ENCODE measurements at places on chromosomes 16 and 17.

DNA sequence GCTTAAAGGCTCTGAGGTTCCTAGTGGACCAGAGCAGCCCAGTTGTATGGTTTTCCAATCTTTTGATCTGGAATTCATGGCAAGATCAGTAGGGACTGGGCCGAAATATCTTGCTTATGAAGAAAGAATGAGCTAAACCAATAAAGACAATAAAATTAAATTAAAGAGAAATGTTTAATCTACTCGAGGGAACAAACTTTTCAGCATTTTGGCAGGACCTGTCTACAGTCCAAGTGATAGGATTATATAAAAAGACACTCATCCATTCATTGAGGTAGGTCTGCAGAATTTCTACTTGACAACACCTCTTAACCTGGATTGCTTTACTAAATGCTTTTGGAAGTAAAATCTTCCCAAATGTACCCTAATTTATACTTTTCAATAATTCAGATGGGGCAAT is 113.6 kb downstream of the AXIN2 start:
- no peak for DNase-seq

DNA sequence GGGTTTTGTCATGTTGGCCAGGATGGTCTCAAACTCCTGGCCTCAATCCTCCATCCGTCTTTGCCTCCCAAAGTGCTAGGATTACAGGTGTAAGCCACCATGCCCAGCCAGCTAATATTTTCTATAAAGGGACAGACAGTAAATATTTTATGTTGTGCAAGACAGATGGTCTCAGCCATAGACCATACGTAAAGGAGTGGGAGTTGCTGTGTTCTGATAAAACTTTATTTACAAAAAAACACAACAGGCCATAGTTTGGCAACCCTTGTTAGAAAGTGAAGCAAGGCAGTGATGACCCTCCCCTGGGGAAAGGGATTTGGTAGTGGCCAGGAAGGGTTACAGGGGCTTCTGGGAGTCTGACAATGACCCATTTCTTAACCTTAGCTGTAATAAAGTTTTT is 119.7 kb downstream of the GSG1L start:
- no peak for DNase-seq

GRCh38 chr16:55494994-55495421 is 13.9 kb upstream of the LPCAT2 start:
- no peak for DNase-seq

DNA sequence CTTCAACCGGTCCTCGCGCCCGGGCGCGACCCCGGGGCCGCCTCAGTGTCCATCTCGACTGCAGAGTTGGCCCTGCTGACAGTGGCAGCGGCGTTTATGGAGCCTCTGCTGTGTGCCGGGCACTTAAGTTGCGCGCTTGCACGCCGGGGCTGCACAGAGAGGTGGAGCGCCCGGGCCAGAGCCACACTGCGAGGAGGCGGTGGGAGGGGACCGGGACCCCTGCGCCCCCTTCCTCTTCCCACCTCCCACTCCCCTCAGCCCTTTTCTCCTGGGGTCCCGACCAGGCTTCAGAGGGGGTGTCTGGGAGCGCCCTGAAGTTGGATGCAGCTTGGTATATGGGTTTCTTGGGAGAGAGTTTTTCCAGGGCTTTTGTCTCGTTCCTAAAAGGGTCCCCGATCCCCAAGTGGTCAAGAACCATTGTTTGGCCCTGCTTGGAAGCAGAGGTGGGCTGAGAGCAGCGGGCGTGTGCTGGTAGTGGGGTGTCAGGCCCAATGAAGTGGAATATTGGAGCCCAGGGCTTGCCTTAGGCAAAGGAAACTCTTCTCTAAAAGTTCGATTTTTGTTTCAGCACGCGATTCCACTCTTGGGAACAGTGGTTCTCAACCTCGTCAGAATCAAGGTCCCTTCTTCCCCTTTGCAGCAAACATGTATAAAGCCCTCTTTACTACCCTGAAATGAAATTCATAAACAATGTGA is 605 bp downstream of the MRTFB start:
- no peak for DNase-seq

- no peak for DNase-seq
Measured at GRCh38 chr16:8572919-8573724, 17.2 kb downstream of the TMEM114 start.

GRCh38 chr17:58669853-58670252 is 22.0 kb downstream of the TEX14 start:
- no peak for DNase-seq

GRCh38 chr17:13736916-13737315 is 135.2 kb upstream of the HS3ST3A1 start:
- no peak for DNase-seq

- no peak for DNase-seq
Measured at GRCh38 chr17:81608605-81609004, 28.3 kb downstream of the NPLOC4 start.

DNA sequence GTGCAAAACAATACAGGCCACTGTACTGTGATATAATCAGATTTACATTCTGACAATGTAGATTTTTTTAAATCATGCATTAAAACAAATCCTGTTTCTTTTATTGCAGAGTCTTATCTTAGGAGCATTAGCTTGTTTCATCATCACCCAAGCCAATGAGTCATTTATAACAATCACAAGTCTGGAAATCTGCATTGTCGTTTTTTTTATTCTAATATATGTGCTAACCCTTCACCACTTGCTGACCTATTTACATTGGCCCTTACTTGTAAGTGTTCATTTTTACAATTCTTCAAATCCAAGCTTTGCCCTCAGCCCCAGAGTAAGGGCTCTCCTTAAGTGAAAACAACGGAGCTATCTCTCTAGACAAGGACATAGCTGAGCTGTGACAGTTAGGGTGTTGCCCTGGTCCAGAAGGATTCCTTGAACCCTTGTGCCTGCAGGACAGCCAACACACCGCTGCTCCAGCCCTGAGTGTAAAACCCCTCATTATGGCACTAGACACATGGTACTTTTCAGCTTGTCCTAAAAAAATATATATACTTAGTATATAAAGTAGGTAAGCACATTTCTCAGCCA is 3.7 kb downstream of the CMTM1 start:
- no peak for DNase-seq

DNA sequence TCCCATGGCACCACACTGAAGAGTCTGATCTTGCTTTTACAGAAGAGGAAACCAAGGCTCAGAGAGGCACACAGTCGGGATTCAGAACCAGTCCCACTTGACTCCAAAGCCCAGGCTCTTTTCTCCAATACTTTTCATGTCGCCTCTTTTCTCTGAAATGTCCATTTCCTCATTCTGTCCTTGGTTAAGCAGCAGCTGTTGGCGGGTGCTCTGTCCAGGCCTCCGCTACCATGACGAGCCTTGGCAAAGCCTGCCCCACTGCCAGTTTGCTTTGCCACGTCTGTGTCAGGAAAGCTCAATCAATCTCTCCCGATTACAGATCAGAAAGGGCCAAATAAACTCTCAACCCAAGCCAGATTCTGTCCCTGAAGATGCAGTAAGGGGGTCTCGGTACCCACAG is 9.1 kb upstream of the CEP295NL start:
- no peak for DNase-seq

- DNase-seq = no peak
Measured at GRCh38 chr16:66536525-66536924, 13.4 kb downstream of the TK2 start.

GRCh38 chr17:15456972-15457722 is 10.3 kb downstream of the CDRT4 start:
- no peak for DNase-seq

GRCh38 chr17:61522088-61522487 is 68.9 kb downstream of the NACA2 start:
- DNase-seq = no peak

GRCh38 chr17:63916566-63917185 is 2.0 kb downstream of the GH1 start:
- no peak for DNase-seq

- DNase-seq = no peak
Measured at GRCh38 chr16:3485821-3486505, 9.3 kb downstream of the C16orf90 start.

DNA sequence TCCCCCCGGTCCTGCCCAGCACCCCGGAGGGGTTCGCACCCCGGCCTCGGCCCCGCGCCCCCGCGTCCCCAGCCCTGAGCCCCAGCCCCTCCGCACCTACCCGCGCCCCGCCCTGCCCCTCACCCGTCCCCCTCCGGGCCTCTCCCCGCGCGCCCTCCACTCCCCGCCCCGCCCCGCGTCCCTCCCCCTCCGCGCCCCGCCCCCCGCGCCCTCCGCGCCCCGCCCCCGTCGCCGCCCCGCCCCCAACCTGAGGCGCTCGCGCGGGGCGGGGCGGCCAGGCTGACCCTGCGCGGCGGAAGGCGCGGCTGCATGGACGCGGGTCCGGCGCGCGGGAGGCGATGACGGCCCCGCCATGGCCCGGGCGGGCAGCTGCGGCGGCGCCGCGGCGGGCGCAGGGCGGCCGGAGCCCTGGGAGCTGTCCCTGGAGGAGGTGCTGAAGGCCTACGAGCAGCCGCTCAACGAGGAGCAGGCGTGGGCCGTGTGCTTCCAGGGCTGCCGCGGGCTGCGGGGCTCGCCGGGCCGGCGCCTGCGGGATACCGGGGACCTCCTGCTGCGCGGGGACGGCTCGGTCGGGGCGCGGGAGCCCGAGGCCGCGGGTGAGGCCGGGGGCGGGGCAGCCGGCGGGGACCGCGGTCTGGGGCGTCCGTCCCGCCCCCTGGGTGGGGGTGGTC is at the start of gene SPIRE2:
SPIRE2 (plus strand) TSS at position 277 of the 671 bp plus-strand sequence; CDS start at position 353, 76 bp downstream.
- DNase-seq = peak; percentile 47

DNA sequence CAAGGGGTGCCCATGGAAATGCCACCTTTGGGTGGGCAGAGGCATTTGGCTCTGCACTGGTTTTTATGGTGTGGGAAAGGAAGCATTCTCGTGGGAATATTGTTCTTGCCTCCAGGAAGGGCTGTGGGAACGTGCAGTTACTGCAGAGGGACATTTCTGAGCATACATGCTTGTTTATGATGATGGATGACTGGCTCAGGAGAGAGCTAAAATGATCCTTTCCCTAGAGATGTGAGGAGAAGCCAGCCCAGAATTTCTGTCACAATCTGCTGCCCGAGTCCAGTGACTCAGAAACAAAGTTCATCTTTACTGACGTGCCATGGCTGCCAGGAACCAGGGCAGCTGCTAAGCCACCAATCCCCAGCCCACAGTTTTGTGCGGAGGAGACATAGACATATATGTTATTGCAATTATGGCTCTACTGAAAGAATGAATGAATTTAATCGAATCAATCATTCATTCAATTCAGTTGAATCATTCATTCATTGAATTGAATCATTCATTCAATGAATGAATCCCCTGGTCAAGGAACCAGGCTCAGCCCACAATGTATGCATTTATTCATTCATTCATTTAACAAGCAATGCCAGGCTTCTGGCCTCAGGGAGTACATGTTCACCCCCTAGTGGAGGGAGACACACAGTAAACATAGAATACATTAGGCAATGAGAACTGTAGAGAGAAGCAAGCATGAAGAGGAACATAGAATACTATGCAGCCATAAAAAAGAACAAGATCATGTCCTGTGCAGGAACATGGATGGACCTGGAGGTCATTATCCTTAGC is 414.4 kb upstream of the HSBP1 start:
- no peak for DNase-seq

DNA sequence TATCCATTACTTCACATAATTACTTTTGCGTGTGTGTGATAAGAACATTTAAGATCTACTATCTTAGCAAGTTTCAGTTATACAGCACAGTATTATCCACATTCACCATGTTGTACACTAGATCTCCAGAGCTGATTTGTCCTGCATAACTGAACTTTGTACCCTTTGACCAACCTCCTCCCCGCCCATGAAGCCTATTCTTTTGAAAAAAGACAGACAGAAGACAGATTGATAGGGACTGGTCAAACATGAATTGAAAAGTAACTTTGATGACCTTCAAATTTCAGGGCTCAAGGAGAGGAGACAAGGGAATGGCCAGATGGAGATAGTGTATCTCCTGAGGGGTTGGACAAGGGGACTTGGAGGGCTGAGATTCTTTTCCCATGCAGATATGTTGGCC is 96.3 kb downstream of the CMC2 start:
- DNase-seq = no peak

GRCh38 chr16:4052096-4052495 is 64.1 kb downstream of the ADCY9 start:
- DNase-seq = no peak

- DNase-seq = peak; percentile 70
Measured at GRCh38 chr16:27405546-27406451, 3.8 kb downstream of the IL21R start.

DNA sequence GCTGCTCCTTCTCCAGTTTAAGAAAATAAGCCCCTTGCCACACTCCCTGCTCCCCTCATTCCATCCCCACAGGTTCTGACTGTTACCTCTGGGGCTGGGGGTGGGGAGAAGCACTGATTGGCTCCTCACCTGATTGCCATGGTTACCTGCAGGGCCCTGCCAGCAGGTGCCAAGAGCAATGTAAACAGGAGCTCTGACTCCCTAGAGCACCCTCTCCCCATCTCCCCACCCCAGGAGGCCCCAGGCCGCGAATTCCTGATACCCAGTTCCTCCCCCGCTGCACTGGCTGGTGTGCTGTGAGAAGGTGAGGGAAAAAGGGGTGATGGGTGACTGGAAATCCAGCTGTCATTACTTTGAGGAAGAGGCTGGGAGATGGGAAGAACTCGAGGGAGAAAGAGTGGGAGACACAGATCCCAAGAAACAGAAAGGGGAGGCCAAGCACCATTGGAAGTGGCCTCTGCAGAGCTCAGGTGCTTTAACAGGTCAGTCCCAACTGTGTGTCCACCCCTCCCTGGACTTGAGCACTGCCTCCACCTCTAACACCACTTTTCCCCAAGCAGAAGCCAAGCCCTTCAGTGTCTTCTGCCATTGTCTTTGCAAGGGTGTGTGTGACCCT is 4.5 kb downstream of the PCGF2 start:
- no peak for DNase-seq

DNA sequence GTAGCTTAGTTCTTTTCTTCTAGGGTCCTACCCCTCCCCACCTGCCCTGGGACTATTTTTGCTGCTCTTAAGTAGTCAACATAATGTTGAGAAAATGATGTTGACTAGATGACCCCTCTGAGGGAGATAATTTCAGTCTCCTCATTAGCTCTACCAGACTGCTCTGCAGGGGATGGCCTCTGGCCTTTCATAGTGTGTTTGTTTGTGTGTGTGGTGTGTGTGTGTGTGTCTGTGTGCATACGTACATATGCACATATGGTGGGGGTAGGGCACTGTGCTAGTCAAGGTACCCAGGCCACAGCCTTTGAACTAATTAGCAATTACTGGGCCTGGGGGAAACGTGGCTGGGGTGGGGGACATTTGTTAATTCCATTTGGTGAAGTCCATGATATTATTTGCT is 254.0 kb downstream of the SHISA9 start:
- DNase-seq = no peak

GRCh38 chr16:64615630-64616280 is 506.1 kb downstream of the CDH11 start:
- DNase-seq = no peak
